ENCODE measurements at places on chromosomes 4 and X.

DNA sequence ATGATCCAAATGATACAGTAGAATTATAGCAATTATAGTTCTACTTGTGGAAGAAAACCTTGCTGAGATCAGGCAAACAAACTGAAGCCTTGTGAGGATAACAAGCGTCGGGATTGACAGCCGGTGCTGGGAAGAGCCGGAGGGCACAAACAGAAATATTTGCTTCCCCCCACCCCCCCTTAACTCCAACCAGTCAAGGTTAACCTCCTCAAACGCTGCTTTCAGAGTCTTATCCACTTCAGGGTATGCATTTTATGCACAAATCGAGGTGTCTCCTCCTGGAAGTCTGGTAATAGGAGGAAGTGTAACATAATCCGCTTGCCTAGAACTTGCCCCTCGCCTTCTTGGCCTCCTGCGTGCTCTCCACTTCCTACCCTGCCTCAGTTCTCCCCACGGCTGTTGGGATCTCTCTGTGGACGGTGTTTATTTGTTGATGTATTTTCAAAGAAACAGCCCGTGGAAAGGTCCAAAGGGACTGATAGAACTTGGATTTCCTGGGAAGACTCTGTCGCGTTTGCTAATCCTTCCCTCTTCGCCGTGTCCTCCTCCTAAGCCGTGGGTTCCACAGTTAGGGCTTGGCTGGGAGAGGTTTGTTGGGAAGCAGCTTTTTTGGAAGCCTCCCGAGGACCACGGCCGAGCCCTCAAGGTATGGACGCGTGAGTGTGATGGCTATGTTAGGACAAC is 4.1 kb upstream of the ARX start:
- DNase-seq = no peak

DNA sequence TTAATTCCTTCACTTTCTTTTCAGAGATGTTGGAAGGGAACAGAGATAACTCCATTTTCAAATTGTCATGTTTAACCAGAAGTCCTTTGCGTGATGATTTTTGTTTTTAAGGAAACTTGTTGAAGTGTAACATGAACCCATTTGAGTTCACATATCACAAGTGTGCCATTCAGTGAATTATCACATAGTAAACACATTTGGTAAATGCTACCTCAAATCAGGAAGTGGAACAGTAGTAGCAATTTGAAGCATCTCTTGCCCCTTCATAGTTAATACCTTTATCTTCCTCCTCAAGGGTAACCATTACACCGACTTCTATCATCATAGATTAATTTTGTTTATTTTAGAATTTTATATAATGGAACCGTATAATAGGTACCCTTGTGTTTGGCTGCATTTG is 35.8 kb downstream of the KDM6A start:
- no peak for DNase-seq

- DNase-seq = no peak
These were observed 130.0 kb upstream of the VAMP7 start for GRCh38 chrX:155751131-155751530.

GRCh38 chr4:142353149-142353738 is 492.9 kb downstream of the INPP4B start:
- DNase-seq = peak; percentile 36

DNA sequence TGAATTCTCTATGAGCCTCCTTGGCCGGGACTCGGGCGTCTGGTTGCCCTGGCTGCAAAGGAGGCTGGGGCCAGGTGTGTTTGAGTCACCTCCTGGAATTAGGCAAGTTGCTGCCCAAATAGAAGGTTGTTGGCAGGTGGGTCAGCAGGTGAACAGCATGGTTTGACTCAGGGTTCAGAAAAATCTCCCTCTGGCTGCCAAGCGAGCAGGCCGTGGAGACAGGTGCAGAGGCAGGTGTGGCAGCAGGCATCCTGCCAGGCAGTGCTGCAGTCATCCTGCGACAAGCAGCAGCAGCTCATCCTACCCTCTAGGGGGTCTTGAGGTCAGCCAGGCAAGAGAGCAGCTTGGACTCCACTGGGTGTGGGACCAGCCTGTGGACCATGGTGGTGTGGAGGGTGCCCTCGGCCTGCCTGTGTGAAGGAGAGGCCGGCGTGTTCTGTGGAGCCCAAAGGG is 8.2 kb downstream of the MSANTD1 start:
- peak; percentile 65 for DNase-seq

- DNase-seq = no peak
These were observed 9.1 kb downstream of the PITX2 start for GRCh38 chr4:110613745-110614144.

- DNase-seq = no peak
These were observed 105.0 kb upstream of the MAMLD1 start for GRCh38 chrX:150258176-150258425.

- DNase-seq = peak; percentile 28
These were observed 36.3 kb downstream of the SULT1E1 start for GRCh38 chr4:69823481-69824186.

DNA sequence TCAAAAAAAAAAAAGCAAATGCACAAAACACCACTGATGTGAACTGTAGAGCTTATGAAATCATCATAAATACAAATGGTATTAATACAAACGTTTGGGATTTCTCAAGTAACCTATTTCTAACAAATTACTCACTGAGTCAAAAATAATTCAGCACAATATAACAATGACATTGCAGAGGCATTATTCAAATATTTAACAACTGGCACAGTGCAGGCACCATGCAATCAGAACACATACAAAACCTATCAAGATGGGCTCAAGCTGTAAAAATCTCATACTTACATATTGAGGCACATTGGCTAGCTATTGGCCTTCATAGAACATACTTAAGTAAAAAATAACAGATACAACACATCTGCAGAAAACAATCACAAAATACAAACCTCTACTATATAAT is 81.1 kb downstream of the LRBA start:
- DNase-seq = no peak

GRCh38 chr4:135934026-135934425 is 1598.3 kb downstream of the PCDH18 start:
- DNase-seq = no peak

DNA sequence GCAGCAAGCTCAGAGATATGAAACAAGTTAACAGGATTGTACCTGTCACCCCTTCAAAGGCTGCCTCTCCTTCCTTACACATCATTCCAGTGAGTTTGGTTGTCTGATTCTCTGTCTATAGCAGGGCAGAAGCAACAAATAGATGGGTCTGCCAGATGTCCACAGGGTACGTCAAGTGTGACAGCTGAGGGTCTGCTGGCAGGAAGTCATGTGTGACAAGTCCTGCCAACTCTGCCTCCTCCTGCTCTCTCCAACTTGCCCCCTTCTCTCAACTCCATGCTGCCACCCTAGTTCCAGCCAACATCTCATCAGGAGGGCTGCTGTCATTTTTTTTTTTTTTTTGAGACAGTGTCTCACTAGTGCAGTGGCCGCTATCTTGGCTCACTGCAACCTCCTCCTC is 109.2 kb downstream of the NSUN7 start:
- no peak for DNase-seq

- DNase-seq = no peak
These were observed 645.0 kb downstream of the PCDH7 start for GRCh38 chr4:31365006-31365690.

- DNase-seq = no peak
These were observed 55.3 kb upstream of the ZFP42 start for GRCh38 chr4:187940299-187940698.

DNA sequence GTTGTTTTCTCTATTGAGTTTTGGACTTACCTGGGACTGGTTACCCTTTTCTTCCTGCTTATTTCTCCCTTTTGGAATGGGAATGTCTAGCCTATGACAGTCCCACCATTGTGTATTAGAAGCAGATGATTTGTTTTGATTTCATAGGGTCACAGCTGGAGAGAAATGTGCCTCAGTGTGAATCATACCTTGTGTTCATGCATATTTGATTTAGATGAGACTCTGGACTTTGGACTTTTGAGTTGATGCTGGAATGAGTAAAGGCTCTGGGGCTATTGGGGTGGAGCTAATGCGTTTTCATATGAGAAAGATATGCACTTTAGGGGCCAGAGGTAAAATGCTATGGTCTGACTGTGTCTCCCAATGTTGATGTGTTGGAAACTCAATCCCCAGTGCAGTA is 30.5 kb upstream of the TEX13C start:
- DNase-seq = no peak

DNA sequence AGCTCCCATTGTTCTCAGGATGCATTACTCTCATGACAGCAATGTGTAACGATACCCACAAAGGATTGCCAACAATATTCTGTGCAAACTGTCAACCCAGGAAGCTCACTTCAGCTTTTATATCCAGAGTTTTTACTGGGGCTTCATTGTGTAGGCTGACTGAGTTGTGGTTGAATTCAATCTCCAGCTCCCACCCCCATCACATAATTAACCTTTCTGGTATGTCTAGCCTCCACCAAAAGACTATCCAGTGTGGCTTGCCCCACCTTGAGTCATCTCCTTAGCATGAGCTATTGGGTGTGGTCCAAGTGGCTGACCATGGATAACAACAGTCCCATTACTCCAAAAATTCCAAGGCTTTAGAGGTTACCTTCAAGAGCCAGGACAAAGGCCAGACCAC is 17.7 kb upstream of the TAB3 start:
- peak; percentile 30 for DNase-seq

GRCh38 chrX:138765051-138765450 is 53.5 kb upstream of the FGF13 start:
- peak; percentile 3 for DNase-seq

GRCh38 chr4:120995266-120996010 is 72.9 kb upstream of the PRDM5 start:
- no peak for DNase-seq

DNA sequence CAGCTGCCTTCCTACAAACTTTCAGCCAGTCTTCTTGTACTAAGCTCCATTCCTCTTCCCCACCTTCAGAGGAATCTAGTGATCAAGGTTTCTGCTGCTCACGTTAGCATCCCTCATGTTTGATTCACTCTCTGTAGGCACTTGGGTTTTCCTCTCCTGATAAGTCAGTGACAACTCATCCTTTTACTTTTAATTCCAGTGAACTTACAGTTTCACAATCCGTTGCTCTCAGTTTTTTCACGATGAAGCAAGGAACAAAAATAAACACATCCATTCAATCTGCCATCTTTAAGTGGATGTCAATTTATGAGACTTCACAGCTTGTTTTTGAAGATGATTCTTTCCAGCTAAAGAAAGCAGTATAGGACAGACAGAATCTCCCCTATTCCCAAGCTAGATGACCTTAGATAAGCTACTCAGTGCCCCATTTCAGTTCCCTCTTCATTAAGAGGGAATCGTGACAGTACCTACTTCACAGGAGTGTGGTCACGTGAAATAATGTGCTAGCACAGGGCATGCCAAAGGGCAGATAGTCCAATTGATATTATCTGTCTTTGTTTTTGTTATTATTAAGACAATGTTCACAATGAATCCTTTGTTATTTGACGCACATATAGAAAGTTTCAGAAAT is 234.3 kb downstream of the PALLD start:
- DNase-seq = no peak

GRCh38 chrX:1591863-1592469 is 562 bp downstream of the AKAP17A start:
- DNase-seq = peak; percentile 12

DNA sequence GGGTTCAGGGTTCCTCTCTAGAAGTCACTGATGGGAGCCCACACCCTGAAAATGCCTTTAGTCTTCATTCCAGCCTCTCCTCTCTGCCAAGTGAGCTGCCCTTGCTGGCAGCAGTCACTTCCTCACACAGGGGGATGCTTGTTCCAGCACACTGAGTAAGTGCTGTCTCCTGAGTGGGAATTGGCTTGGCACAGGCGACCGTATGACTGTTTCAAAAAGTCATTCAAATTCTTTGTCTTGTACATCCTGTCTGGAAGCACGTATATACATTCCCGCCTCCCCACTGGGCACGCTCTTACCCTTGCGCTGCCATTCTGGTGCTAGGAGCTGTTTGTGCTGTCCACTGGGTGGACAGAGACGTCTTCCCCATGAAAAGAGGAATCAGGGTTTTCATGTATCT is 40.2 kb upstream of the CD99 start:
- DNase-seq = no peak
